MG63 (cell line): ENCODE measurements at places on chromosomes 4 and X.

DNA sequence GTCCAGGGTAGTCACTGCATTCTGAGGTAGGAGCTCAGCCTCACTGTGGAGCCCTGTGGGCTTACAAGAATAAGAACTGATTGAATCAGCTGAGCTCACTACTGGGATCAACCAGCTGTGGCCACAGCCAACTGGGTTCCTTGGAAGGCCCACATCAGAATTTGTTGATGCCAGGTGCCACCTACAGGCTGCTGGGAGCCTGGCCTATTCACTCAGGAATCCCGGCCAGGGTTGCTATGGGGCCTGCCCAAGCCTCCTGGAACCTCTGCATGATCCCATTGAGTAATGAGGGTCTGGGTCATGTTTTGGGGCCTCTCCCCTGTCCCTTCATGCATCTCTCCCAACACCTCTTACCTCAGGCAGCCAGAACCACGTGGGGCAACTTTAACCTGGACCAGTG is 53.9 kb upstream of the KIAA1210 start:
- DNase-seq: peak; percentile 35

DNA sequence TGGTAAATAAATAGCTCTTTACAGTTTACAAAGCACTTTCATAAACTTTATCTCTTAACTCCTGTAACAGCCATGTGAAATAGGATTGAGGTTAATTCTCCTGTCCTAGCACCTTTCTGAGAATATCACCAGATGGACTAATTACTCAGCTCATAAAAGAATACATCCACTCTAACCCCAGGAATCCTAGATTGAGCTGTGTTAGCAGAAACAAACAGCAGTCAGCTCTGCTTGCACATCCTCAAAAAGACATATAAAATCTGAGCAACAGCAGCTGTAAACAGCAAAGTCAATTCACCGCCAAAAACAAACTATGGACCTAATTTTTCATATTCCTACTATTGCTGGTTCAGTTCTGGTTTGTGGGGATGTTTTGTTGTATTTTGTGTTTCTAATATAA is 182.8 kb downstream of the QDPR start:
- no peak for DNase-seq

- no peak for DNase-seq
These were observed 111.2 kb upstream of the RAPGEF2 start for GRCh38 chr4:158991534-158992155.

DNA sequence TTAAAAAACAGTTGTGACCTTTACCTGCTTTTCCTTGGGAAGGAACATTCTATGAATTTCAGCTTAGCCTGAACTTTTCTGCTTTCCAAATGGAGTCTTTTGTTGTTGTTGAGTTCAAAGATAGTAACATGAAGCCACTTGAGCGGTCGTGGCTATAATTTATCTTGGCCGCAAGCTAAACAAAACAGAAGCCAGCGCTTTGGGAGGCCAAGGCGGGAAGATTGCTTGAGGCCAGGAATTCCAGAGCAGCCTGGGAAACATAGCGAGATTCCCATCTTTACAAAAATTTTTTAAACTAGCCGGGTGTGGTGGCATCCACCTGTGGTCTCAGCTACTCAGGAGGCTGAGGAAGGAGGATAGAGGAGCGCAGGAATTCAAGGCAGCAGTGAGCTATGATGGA is 29.9 kb downstream of the TKTL1 start:
- no peak for DNase-seq

GRCh38 chr4:184136525-184136924 is 81.1 kb downstream of the ENPP6 start:
- no peak for DNase-seq

DNA sequence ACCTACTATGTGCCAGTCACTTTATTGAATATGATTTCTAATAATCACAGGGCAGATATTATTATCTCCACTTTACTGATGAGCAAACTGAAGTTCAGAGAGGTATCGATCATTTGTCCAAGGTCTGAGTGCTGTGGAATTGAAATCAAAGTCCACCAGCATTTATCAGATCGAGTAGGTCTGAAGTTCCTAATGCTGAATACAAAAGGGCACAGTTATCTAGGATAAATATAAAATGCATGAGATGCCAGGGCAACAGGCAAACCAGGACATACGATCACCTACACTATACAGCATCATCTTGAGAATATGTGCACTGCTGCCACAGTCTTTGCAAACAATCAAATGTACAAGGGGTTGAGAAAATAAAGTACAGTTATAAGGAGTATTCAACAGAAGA is 57.2 kb upstream of the SH3RF1 start:
- DNase-seq: no peak

DNA sequence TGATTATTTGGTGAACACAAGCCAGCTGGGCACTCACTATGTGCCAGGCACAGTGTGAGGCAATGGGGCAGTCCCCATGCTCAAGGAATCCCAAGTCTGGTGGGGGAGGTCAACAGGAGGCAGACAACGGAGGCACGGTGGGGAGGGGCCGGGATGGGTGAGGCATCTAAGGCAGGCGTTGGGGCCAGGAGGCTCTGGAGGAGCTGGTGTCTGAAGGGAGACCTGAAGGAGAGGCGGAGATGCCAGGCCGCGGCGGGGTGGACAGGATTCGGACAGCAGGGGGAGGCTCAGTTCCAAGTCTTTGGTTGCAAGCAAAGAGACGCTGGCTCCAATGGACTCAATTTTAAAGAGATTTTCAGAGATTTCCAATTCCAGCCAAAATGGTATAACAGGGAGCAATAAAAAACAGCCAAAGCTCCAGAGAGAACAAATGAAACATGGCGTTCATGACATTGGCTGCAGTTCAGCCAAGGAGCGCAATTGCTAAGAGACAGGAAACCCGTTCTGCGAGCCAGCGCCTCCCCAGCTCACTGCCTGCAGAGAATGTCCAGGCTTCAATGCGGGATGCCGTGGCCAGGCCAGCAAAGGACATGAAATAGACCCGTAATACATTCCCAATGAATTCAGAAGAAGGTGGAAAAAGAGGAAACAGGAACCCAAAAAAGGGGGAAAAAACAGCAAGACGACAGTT is 105.2 kb upstream of the LRPAP1 start:
- DNase-seq: no peak
